AG10803 (cell line): ENCODE measurements at places on chromosomes 7 and 10.

- peak; percentile 92 for DNase-seq
These were observed 101.9 kb upstream of the PIP4K2A start for GRCh38 chr10:22816298-22816653.

DNA sequence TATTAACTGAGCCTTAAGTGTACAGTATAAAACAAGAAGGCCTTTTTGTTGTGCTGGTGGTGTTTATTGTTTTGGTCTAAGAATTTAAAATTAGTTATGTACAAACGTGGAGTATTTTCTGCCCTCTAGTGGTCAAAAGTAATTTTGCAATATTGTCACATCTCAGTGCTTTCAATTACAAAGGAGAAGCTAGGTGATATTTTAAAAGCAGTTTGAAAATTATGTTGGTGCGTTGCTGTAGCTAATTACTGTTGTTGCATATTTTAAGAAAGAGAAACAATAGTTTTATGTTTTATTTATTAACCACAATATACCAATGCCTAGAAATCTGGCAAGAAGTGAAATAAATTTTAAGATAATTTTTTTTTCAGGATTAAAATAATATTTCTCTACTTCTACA, 11.4 kb downstream of the NPVF start:
- DNase-seq, result peak; percentile 38

GRCh38 chr10:70462349-70462984, 16.1 kb upstream of the PALD1 start:
- DNase-seq, result peak; percentile 29

DNA sequence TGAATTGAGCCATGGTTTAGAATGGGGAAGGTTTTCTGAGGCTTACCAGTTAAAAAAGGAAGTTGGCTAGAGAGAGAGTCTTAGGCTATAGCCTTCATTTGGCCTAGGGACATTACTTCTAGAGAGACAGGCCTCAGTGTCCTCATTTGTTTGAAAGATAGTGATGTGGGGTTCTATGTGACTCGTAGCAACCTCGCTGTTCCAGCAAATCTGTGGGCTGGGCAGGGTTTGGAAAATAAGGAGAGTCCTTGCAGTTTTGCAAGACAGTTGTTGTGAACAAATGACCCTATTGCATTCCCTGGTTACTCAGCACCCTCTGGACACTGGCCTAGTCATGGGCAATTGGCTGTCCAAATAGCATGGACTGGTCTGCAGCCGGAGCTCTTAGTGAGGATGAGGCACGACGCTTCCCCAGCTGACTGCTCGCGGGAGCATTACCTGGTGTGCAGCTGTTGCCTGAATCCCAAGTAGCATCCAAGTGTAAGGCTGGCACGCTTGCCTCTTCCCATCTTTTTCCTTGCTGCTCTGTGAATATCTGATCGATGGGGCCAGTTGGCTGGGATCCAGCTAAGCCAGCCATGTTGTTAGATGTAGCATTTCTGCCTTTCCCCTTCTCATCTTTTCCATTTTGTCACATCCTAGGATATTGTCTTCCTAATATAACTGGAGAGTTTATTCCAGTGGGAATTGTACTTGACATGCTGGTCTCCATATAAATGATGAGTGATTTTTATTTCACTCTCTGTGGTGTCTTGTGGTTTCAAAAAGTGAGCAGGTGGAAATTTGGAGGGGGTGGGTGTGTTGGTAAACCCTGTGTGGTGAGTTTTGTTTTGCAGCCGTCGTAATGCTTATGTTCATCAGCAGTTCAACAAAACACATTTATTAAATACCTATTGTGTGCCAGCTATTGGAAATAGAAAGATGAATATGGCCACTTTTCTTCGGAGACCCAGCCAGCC, 99.8 kb downstream of the SND1 start:
- DNase-seq, result peak; percentile 45

DNA sequence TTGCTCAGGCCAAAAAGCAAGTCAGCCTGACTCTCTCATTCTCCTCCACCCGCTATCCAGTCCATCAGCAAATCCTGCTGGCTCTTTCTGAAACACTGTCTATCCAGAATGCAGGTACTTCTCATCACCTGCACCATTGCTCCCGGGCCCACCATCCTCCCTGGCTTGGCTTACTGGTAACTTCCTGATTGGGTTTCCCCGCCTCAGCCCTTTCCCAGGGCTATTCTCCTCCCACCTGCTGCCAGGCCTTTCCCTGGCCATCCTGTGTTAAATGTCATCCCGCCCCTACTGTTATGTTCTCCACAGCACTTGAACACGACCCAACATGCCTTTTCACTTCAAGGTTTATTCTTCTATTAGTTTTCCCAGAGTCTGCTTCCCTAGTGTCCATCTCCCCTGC, 124.0 kb downstream of the CNNM2 start:
- no peak for DNase-seq

- no peak for DNase-seq
These were observed 22.1 kb downstream of the RAB18 start for GRCh38 chr10:27526242-27526641.
